ENCODE measurements at places on chromosomes 2 and 18.
A peak's percentile ranks its signal among the peaks of the same experiment; 100 is the strongest.

DNA sequence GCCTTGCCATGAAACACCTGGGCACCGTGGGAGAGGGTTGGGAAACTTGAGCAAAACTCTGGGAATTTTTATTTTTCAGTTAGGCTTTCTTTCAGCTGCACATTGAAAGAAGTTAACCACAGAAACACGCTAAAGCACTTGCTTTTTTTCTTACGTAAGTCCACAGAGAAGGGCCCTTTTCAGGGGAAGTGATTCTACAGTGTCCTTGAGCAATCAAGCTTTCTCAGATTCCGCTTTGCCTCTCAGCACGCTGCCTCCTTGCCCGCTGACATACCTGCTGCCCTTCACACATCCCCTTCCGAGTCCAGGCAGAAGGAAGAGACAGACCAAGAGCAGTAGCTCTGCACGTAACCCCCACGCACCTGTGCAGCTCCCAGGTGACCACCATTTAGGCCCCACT is 135.5 kb upstream of the MYT1L start:
- no peak for DNase-seq

- no peak for DNase-seq
These were observed 72.9 kb downstream of the BABAM2 start for GRCh38 chr2:27963472-27963871.

GRCh38 chr18:51110073-51110797 is 80.2 kb downstream of the SMAD4 start:
- peak; percentile 26 for DNase-seq

DNA sequence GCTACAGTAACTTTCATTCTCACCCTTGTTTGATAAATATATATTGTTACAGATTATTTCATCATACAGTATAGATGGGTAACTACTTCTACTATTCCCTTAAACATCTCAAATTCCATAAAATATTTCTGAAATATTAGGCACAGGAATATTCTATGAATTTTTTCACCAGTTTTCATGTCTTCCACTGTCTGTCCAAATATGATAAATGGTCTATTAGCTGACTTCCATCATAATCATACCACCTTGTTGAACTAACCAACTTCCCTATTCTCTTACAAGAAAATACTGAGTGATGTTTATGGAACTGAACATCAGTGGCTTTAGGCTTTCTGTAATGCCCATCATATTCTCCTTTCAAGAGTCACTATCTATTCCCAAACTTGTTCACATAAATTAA is 82.4 kb downstream of the TRAPPC8 start:
- no peak for DNase-seq

DNA sequence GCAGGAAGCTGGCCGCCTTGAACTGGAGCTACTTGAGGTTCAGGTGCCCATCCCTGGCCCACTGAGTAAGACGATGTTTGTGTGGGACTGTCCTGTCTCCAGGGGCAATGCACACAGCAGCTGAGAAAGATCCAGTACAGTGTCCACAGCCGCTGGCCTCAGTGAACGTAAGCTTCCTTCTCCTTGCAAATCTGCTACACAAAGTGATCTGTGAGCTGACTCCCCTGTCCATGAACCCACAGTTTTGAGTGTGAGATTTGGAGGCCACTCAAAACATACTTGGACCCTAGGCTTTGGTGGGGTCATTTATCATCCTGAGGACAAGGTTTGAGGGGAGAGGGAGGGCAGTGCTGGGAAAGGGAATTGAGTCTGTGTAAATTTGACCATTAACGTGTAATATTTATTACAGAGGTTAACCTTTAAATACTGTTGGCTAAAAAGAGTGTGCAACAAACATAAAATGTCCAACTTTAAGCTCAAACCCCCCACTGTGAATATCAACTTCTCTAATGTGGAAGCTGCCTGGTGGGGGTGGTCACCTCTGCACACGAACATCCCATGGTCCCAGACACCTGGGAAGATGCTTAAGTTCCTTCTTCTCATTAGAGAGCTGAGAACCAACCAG is 4.9 kb upstream of the CYS1 start:
- no peak for DNase-seq

DNA sequence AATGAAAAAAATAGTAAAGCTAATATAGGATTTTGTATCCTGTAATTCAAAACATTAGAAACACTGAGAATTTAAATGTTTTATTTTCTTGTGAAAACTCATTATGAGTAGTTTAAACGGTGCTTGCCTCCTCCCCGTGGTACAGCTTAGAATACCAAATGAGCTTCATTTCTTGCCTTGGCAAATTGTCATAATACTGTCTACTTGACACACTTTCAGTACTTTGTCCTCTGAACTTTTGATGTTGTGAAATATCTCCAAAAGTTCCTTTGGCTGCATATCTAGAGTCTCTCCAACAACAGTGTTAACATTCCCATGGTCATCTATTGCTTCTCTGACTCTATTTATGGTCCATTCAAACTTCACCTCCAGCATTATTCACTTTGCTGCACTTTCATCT is 61.9 kb upstream of the EPB41L5 start:
- DNase-seq, result no peak

DNA sequence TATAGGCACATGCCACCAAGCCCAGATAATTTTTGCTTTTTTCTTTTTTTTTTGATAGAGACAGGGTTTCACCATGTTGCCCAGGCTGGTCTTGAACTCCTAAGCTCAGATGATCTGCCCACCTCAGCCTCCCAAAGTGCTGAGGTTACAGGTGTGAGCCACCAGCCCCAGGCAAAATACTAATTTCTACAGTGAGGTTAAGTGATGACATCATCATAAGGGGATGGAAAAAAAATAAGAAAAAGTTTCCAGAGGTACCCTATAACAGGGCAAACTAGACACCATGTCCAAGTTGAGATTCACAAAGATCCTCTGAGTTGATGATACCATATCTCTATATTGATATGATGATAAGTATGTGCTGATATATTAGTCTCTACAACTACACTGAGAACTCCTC is 163.7 kb upstream of the ACVR2A start:
- DNase-seq, result no peak

DNA sequence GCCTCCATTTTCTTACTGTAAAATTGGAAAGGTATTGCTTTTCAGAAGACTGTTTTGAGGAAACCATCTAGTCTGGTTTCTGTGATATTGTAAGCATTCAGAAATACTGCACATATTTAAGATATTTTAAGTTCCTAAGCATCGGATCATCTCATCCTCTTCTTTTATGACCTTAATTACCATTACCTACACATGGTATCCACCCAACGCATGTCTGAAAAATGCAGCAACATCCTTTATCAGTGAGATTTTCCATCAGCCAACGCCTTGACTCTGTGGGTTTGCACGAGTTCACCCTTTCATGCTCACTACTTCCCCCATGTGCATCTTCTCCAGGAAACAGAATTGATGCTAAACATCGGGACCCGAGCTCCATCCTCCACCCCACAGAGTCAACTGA is 84.3 kb downstream of the COL4A4 start:
- DNase-seq, result no peak

GRCh38 chr2:134943540-134943939 is 24.9 kb downstream of the CCNT2 start:
- DNase-seq, result no peak
